ENCODE measurements at places on chromosomes 11 and 22.
A peak's percentile ranks its signal among the peaks of the same experiment; 100 is the strongest.

DNA sequence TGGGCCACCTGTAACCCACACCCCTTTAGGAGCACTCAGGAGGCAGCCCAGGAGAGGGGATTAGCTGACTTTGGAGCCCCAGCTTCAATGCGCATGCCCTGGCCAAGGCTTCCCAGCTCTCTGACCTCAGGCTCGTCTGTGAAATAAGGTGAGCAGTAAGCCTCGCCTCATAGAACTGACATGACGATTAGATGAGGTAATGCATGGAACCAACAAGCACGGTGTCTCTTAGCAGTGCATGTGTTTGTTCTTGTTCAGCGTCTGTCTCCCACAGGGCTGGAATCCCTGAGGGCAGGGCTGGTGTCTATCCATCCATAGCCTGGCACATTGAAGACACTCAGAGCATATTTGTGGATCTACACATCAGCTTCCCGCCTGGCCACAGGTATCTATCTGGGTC, 415.4 kb downstream of the MN1 start:
- no peak for DNase-seq
- no peak overlapping the region for H3K4me3 ChIP-seq
- no peak overlapping the region for H3K27ac ChIP-seq
- peaks cover 17% of the 10 kb centered on the region for H3K27me3 ChIP-seq
- peaks cover 3% of the 10 kb centered on the region for H3K36me3 ChIP-seq

DNA sequence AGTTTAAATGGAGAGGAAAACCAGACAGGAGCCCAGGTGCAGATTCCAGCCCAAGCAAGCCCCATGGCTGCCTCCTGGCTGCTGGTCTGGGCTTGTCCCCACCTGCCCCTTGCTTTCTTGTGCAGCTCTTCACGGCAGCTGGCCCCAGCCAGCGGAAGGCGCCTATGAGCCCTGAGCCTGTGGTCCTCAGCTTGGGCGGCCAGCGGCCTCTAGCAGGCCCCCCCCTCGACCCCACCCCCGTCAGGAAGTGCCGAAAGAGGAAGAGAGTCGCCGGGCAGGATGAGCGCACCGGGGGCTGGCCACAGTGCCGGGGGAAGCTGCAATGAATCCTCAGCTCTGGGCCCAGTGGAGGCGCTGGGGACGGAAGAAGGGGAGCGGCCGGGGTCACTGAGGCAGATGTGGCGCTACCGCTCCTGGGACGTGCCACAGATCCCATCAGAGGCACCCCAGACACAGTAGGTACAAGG, 2.1 kb upstream of the DGKZ start:
- H3K36me3 ChIP-seq = peaks cover 6% of the 10 kb centered on the region
- H3K4me1 ChIP-seq = peaks cover 33% of the 10 kb centered on the region
- H3K27me3 ChIP-seq = peaks cover 18% of the 10 kb centered on the region
- peak overlapping the region; percentile 35 for H3K27ac ChIP-seq
- no peak overlapping the region for H3K4me3 ChIP-seq

GRCh38 chr11:120547811-120548681, 36.5 kb downstream of the GRIK4 start:
- no peaks in the 10 kb centered on the region for H3K36me3 ChIP-seq
- H3K4me3 ChIP-seq = peak overlapping the region; percentile 30
- peak overlapping the region; percentile 87 for H3K27ac ChIP-seq
- H3K4me1 ChIP-seq = peaks cover 35% of the 10 kb centered on the region

DNA sequence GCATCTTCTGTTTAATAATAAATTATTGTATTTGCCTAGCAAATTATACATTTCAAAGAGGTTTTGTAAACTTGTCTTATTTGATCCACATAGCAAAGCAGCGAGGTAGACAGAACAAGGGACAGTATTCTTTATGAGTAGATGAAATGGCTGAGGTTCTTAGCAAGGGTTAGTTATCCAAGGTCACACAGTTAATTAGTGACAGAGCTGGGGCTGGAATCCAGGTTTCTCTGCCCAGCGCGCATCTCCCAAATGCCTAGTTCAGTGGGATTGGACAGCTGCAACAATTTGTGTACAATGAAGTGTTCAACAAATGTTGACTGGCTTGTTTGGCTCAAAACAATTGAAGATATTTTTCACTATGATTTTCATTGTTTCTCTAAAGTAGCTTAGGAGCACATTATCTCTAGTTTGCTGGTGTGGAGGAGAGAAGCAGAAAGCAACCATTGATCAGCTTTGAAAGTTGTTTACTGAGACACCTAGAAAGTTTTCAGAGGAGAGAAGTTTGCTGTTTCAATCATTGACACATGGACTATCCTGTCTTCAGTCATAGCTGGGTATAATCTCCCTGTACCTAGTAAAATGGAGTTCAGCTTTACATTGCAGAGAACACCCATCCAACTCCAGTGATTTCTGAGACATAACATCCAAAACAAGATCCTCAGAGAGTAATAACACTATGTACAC, 270.6 kb downstream of the FAT3 start:
- DNase-seq = no peak
- no peak overlapping the region for H3K4me3 ChIP-seq
- no peak overlapping the region for H3K27ac ChIP-seq
- no peaks in the 10 kb centered on the region for H3K36me3 ChIP-seq
- H3K4me1 ChIP-seq = no peaks in the 10 kb centered on the region

GRCh38 chr11:102177974-102178631, 67.9 kb downstream of the YAP1 start:
- no peak overlapping the region for H3K27ac ChIP-seq
- no peaks in the 10 kb centered on the region for H3K27me3 ChIP-seq
- H3K36me3 ChIP-seq = no peaks in the 10 kb centered on the region
- H3K4me3 ChIP-seq = no peak overlapping the region

DNA sequence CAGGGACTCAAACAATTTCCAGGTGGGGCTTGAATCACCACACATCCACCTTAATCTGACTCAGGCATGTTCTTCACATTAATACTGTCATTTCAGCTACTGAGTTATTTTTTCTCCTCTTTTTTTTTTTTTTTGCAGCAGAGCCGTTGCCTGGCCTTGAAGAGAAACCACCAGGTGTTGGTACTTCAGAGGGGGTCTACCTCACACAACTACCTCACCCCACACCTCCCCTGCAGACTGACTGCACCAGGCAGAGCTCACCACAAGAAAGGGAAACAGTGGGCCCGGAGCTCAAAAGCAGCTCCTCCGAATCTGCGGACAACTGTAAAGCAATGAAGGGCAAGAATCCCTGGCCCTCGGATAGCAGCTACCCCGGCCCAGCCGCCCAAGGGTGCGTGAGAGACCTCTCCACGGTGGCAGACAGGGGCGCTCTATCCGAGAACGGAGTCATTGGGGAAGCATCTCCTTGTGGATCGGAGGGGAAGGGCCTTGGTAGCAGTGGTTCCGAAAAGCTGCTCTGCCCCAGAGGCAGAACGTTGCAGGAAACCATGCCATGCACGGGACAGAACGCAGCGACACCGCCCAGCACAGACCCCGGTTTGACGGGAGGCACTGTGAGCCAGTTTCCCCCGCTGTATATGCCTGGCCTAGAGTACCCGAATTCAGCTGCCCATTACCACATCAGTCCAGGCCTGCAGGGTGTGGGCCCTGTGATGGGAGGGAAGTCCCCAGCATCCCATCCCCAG, 15.1 kb upstream of the SLC25A18 start:
- H3K4me1 ChIP-seq = no peaks in the 10 kb centered on the region
- H3K4me3 ChIP-seq = no peak overlapping the region
- H3K27me3 ChIP-seq = peaks cover 15% of the 10 kb centered on the region
- H3K27ac ChIP-seq = peak overlapping the region; percentile 38

GRCh38 chr11:10622108-10622507, 53.6 kb upstream of the LYVE1 start:
- H3K27me3 ChIP-seq = peaks cover 6% of the 10 kb centered on the region
- H3K4me3 ChIP-seq = no peak overlapping the region
- no peaks in the 10 kb centered on the region for H3K36me3 ChIP-seq
- no peak overlapping the region for H3K27ac ChIP-seq
- no peak for DNase-seq

- peaks cover 45% of the 10 kb centered on the region for H3K4me1 ChIP-seq
- peak overlapping the region; percentile 96 for H3K4me3 ChIP-seq
- peaks cover 7% of the 10 kb centered on the region for H3K36me3 ChIP-seq
- no peak for DNase-seq
- peak overlapping the region; percentile 93 for H3K27ac ChIP-seq
Observed at GRCh38 chr11:35945137-35945518, 1.3 kb downstream of the LDLRAD3 start.

GRCh38 chr11:131253142-131253655, 117.2 kb upstream of the NTM start:
- H3K27me3 ChIP-seq = peaks cover 4% of the 10 kb centered on the region
- peak overlapping the region; percentile 84 for H3K4me3 ChIP-seq
- peaks cover 30% of the 10 kb centered on the region for H3K4me1 ChIP-seq
- peak overlapping the region; percentile 84 for H3K27ac ChIP-seq

- H3K4me1 ChIP-seq = no peaks in the 10 kb centered on the region
- no peaks in the 10 kb centered on the region for H3K36me3 ChIP-seq
- H3K27ac ChIP-seq = no peak overlapping the region
- DNase-seq = no peak
Observed at GRCh38 chr11:39772525-39773137, 1686.8 kb downstream of the LRRC4C start.

DNA sequence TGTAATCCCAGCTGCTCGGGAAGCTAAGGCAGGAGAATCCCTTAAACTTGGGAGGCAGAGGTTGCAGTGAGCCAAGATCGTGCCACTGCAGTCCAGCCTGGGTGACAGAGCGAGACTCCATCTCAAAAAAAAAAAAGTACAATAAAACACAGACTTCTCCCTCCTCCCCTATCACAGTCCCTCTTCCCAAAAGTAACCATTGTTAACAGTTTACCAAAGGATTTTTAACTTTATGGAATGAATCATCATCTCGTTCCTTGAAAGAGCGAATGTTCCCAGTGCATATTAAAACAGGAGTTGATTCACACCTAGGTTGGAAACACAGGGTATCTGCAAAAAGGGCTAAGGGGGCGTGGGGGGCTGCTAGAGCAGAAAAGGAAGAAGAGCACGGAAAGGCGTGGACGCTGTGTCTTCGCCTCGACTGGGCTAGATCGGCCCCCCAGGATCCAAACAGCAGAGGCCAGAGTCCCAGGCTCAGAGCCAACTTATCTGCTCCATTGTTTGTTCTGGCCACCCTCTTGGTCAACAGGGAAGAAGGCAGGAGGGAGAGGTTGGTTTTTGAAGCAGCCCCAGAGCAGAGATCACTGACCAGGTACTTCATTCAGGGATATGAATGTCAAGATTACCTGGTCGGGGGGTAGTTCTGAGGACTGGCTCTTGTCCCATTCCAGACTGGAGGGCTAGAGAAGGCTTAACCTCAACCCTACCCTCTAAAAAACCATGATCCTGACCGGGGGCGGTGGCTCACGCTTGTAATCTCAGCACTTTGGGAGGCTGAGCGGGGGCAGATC, 2.1 kb upstream of the AHNAK start:
- no peak overlapping the region for H3K4me3 ChIP-seq
- H3K4me1 ChIP-seq = peaks cover 19% of the 10 kb centered on the region
- DNase-seq = no peak
- H3K36me3 ChIP-seq = no peaks in the 10 kb centered on the region
- H3K27ac ChIP-seq = no peak overlapping the region
- peaks cover 25% of the 10 kb centered on the region for H3K27me3 ChIP-seq

- peaks cover 11% of the 10 kb centered on the region for H3K4me1 ChIP-seq
- H3K36me3 ChIP-seq = no peaks in the 10 kb centered on the region
- no peak overlapping the region for H3K4me3 ChIP-seq
- DNase-seq = no peak
Observed at GRCh38 chr22:45444168-45444567, 30.7 kb downstream of the RIBC2 start.

DNA sequence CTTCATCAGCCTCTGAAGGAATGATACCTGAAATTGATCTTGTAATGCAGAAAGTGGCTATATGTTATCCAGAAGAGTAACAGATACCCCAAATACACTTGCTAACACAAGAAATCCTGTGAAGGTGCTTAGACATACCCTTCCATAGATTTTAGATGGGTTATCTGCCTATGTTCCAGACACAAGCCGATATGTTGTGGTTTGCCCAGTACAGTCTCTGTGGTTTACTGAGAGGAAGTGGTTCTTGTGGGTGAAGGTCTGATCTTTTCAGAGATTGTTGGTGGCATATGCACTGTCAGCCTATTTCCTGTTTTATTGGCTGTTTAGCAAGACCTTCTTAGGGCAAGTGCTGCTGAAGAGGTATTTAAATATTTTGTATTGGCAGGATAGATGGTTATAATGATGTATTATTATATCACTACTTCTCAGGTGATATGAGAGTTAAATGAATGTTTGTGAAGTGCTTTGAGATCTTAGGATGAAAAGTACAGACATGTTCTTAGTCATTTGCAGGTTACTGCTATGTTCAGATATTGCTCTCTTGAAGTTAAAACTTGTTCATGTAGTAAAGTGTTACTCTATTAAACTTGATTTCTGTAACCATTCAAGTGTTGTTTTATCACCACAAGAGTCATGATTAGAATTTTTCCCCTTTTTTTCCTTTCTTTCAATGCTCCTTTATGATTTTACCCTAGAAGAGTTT, 8.2 kb downstream of the ARHGEF12 start:
- H3K27ac ChIP-seq = no peak overlapping the region
- no peak overlapping the region for H3K4me3 ChIP-seq
- no peaks in the 10 kb centered on the region for H3K36me3 ChIP-seq
- DNase-seq = no peak
- H3K4me1 ChIP-seq = peaks cover 19% of the 10 kb centered on the region

DNA sequence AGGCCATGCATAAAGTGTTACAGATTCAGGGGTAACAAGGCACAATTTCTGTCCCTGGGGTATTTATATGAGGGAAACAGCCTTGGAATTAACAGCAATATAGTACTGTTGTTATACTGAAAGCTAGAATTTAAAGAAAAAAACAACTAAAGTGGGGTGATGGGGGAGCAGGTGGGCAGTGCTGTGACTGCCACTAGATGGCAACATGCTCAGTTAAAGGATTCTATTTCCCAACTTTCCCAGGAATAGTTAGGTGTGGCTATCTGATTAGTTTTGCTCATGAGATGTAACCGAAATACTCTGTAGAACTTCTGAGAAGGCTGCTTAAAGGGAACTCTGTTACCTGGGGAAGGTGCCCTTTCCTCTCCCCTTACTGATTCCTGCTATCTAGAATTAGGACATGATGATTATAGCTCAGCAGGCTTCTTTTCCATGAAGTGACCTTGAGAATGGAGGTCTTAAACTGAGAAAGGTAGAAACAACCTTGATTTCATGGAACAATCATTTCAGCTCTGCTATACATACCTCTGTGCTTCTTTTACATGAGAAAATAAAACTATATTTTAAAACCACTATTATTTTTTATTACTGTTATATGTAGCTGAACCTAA, 102.6 kb downstream of the RELT start:
- peaks cover 2% of the 10 kb centered on the region for H3K4me1 ChIP-seq
- DNase-seq = no peak
- no peaks in the 10 kb centered on the region for H3K27me3 ChIP-seq
- H3K36me3 ChIP-seq = no peaks in the 10 kb centered on the region
- no peak overlapping the region for H3K27ac ChIP-seq

- no peaks in the 10 kb centered on the region for H3K36me3 ChIP-seq
- peak overlapping the region; percentile 43 for H3K4me3 ChIP-seq
- peaks cover 36% of the 10 kb centered on the region for H3K4me1 ChIP-seq
- no peak for DNase-seq
Observed at GRCh38 chr11:124725719-124726105, 14.0 kb upstream of the NRGN start.

DNA sequence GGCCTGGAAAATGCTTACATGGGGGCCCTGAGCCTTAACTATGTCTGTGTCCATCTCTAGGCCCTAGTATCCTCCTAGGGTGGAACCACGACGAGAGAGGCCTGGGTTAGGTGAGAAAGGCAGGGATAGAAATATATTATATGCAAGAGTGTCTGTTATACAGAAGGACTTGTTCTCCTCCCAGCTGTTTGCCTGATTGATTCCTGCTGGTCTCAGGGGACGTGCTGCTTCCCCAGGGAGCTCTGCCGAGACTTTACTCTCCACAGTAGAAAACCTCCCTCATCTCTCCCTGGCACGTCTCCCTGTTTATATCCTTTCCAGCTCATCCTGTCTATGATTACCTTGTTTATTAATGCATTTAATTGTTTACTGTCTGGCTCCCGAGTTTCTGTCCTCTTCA, 132.6 kb downstream of the MIAT start:
- H3K4me1 ChIP-seq = peaks cover 10% of the 10 kb centered on the region
- no peak for DNase-seq
- no peaks in the 10 kb centered on the region for H3K36me3 ChIP-seq
- H3K27ac ChIP-seq = no peak overlapping the region

Data from glutamatergic neuron (in vitro differentiated cells).